ENCODE measurements at places on chromosomes 1 and 21. TPM values are rescaled to one million over a fixed set of nuclear protein-coding genes. Genes with fewer than 3 reads are reported as not detected.

- H3K36me3 ChIP-seq, result no peaks in the 10 kb centered on the region
- H3K4me3 ChIP-seq, result no peak overlapping the region
Observed at GRCh38 chr1:23421343-23421742, 3.2 kb downstream of the TCEA3 start.

- peaks cover 3% of the 10 kb centered on the region for H3K4me1 ChIP-seq
- H3K27ac ChIP-seq, result no peak overlapping the region
- no peaks in the 10 kb centered on the region for H3K36me3 ChIP-seq
- DNase-seq, result no peak
- no peak overlapping the region for H3K4me3 ChIP-seq
Observed at GRCh38 chr1:2306151-2306978, 78.2 kb downstream of the SKI start.

GRCh38 chr1:168453056-168453455, 90.7 kb downstream of the XCL2 start:
- no peak for DNase-seq
- H3K4me1 ChIP-seq, result no peaks in the 10 kb centered on the region
- H3K36me3 ChIP-seq, result peaks cover 2% of the 10 kb centered on the region
- H3K4me3 ChIP-seq, result no peak overlapping the region
- H3K27me3 ChIP-seq, result no peaks in the 10 kb centered on the region

GRCh38 chr1:245043611-245043940, 111.2 kb upstream of the KIF26B start:
- H3K27ac ChIP-seq, result no peak overlapping the region
- no peaks in the 10 kb centered on the region for H3K27me3 ChIP-seq
- no peaks in the 10 kb centered on the region for H3K36me3 ChIP-seq
- no peak overlapping the region for H3K4me3 ChIP-seq
- H3K4me1 ChIP-seq, result peaks cover 63% of the 10 kb centered on the region
- no peak for DNase-seq

- H3K4me3 ChIP-seq, result no peak overlapping the region
- H3K27ac ChIP-seq, result no peak overlapping the region
- no peaks in the 10 kb centered on the region for H3K36me3 ChIP-seq
- no peak for DNase-seq
Observed at GRCh38 chr1:174153085-174153824, 6.1 kb upstream of the RABGAP1L start.

DNA sequence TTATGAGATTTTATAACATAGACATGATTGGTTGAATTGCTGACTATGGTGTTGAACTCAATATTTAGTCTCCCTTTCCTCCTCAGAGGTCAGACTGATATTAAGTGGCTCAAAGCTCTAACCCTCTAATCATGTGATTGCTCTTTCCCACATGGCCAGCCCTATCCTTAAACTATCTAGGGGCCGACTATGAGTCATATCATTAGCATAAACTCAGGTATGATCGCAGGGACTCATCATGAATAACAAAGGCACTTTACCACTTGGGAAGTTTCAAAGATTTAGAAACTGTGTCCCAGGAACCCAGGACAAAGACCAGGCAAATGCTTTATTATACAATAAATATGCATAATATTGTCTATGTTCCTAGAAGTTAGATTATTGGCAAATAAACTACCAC, 894.6 kb upstream of the NEGR1 start:
- DNase-seq, result no peak
- no peaks in the 10 kb centered on the region for H3K36me3 ChIP-seq
- H3K27me3 ChIP-seq, result no peaks in the 10 kb centered on the region
- H3K4me1 ChIP-seq, result no peaks in the 10 kb centered on the region
- no peak overlapping the region for H3K4me3 ChIP-seq

GRCh38 chr1:186559601-186560116, 98.7 kb upstream of the PDC start:
- DNase-seq, result no peak
- H3K27ac ChIP-seq, result no peak overlapping the region
- no peaks in the 10 kb centered on the region for H3K36me3 ChIP-seq
- no peaks in the 10 kb centered on the region for H3K4me1 ChIP-seq
- no peak overlapping the region for H3K4me3 ChIP-seq

- no peak overlapping the region for H3K27ac ChIP-seq
- H3K4me1 ChIP-seq, result no peaks in the 10 kb centered on the region
- no peaks in the 10 kb centered on the region for H3K36me3 ChIP-seq
- no peak overlapping the region for H3K4me3 ChIP-seq
- H3K27me3 ChIP-seq, result no peaks in the 10 kb centered on the region
Observed at GRCh38 chr1:40749817-40750216, 33.8 kb upstream of the KCNQ4 start.

DNA sequence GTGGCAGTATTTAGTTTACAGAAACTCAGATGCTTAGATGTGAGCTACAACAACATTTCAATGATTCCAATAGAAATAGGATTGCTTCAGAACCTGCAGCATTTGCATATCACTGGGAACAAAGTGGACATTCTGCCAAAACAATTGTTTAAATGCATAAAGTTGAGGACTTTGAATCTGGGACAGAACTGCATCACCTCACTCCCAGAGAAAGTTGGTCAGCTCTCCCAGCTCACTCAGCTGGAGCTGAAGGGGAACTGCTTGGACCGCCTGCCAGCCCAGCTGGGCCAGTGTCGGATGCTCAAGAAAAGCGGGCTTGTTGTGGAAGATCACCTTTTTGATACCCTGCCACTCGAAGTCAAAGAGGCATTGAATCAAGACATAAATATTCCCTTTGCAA, 59.7 kb upstream of the ZNF326 start:
- DNase-seq, result no peak
- no peaks in the 10 kb centered on the region for H3K27me3 ChIP-seq
- no peak overlapping the region for H3K27ac ChIP-seq
- H3K4me1 ChIP-seq, result peaks cover 8% of the 10 kb centered on the region
- no peak overlapping the region for H3K4me3 ChIP-seq

GRCh38 chr1:44723496-44724295, 7.3 kb downstream of the RNU5D-1 start:
- no peak for DNase-seq
- peak overlapping the region; percentile 1 for H3K27ac ChIP-seq
- H3K4me3 ChIP-seq, result no peak overlapping the region
- no peaks in the 10 kb centered on the region for H3K4me1 ChIP-seq
- no peaks in the 10 kb centered on the region for H3K36me3 ChIP-seq

- DNase-seq, result no peak
- no peak overlapping the region for H3K27ac ChIP-seq
- H3K36me3 ChIP-seq, result no peaks in the 10 kb centered on the region
- no peaks in the 10 kb centered on the region for H3K27me3 ChIP-seq
- no peaks in the 10 kb centered on the region for H3K4me1 ChIP-seq
Observed at GRCh38 chr1:75132242-75132811, 1.9 kb upstream of the LHX8 start.

STX12 gene
- 21.5 TPM for total RNA-seq

GJC2 gene
- 1.5 TPM for total RNA-seq
